ENCODE measurements at places on chromosomes 11 and 22.

GRCh38 chr11:1916132-1916985 is 3.1 kb upstream of the TNNT3 start:
- no peak for DNase-seq

GRCh38 chr22:37310075-37310606 is 27.8 kb downstream of the CYTH4 start:
- DNase-seq, result no peak

- DNase-seq, result no peak
Observed at GRCh38 chr11:128379587-128380580, 207.5 kb downstream of the ETS1 start.

GRCh38 chr11:105673089-105673488 is 63.2 kb downstream of the GRIA4 start:
- peak; percentile 72 for DNase-seq

DNA sequence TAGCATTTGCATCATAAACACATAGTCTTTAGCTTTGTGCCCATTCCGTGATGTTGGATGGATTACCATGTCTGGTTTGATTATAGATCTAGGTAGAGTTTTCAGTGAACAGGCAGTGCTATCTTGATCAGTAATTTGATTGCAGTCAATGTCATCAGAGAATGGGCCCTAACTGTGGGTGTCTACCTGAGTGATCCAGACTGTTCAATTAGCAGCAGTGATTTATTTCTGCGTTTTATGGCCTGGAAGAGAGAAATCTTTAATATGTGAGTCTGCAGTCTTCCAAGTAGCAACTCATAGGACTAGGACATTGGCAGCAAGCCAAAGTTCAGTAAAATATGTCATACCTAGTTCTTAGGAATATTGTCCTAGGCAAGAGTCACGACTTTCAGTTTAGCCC is 80.3 kb downstream of the CASP12 start:
- DNase-seq, result no peak

DNA sequence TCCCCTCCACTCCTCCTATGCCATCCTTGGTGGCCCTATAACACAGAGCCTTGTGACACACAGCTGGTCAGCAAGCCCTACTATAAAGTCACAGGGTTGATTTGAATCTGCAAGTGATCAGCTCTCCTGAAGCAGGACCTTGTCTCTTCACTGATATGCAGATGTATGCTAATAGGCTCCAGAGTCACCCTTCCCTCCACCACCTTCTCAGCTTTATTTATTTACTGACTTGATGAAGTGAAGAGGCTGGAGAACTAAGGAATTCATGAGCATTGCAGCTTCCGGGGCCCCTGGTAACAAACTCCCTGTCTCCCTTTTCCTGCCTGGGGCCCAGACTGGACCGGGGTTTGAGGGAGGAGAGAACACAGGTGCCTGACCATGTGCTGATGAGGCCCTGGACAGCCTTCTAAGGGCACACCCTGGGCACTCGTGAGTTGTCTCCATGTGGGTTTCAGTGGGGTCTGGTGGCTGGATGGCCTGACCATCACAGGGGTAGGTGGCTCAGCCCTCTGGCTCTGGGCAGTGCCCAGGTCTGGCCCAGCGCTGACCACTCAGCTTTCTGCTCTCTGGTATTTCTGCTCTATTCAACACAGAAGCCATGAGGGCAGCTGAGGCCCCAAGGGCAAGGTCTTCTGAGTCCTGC is 307.5 kb downstream of the NTM start:
- DNase-seq, result no peak

- peak; percentile 54 for DNase-seq
Observed at GRCh38 chr11:130146796-130147195, 12.8 kb upstream of the ST14 start.

GRCh38 chr22:46331496-46331895 is 4.0 kb upstream of the TRMU start:
- DNase-seq, result no peak

GRCh38 chr22:29348956-29349355 is 33.5 kb upstream of the RASL10A start:
- no peak for DNase-seq

DNA sequence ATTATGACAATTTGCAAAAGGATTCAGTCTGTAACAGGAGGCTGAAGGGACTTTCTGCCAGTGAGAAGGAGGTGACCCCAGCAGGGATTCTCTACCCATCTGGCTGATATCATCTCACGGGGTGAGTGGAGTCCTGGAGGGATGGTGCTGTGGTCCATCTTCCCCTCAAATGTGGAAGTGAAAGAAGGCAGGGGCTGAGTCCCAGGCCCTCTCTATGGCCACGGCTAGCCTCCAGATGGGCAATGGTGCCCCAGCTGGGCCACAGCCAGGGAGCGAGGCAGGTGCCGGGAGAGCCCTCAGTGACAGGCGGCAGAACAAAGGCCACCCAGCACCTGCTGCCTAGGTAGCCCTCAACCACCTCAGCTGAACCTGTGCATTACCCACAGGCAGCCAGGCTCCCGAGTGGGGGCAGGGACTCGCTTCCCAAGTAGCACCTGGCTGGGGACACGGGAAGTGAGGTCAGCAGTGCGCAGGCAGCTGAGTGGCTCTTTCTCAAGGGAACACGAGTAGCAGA is 6.7 kb downstream of the NECTIN1 start:
- no peak for DNase-seq

DNA sequence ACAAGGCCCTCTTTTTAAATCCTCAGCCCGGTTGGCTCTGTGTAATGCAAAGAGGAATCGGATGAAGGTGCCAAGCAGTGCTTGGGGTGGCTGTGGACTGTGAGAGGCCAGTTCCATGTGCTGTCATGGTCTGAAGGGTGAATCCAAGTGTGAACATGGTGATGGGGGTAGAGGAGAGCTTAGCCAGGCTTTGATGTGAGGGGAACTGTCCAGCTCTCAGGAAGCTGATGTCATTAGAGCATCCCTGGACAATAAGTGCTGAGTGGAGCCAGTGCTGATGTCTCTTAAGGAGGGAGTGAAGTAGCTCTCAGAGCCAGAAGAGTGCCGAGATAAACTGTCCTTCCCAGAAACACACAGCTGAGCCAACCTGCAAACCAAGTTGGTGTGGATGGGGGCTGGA is 53.6 kb downstream of the NAV2 start:
- peak; percentile 69 for DNase-seq

DNA sequence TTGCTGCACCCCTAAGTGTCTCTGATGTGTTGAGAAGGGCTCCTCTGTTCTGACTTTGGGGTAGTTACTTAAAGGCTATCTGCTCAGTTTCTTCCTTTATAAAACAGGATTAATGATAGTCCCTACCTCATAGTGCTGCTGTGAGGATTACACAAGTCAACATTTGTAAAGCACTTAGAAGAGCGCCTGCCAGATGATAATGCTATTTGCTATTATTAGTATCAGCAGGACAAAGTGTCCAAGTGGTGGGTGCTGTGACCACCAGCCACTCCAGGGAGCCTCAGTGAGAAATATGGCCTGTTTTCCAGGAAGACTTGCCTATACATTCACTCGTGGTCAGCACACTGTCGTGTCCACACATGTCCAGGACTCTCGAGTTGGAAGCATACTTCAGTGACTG is 16.2 kb downstream of the POU2F3 start:
- no peak for DNase-seq

- no peak for DNase-seq
Observed at GRCh38 chr11:126573325-126573978, 218.0 kb downstream of the ST3GAL4 start.

DNA sequence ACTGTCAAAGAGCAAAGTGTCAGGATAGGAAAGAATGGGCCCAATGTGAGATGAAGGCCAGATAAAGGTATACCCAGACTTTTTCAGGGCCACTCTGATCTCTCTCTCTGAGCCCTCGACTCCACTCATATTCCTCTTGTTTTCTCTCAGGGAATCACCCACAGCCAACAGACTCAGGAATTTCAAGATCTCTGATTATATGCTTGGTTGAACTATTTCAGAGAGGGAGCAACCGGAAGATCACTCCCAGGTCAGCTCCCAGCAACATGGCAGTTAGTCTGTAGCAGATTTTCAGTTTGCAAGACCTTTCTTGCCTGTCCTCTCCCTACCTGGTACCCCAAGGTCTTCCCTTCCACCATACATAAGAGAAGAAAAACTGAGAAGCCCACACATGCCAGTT is 102.5 kb downstream of the C11orf58 start:
- no peak for DNase-seq

DNA sequence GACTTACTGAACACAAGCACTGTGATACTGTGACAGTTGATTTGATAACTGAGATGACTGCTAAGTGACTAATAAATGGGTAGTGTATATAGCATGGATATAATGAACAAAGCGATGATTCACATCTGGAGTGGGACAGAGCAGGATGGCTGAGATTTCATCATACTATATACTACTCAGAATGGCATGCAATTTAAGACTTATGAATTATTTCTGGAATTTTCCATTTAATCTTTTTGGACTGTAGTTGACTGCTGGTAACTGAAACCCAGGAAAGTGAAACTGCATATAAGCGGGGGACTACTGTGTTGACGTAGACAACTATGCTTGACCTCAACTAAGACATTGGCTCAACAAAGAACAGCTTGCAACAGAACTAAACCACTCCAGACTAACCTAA is 20.0 kb upstream of the NUCB2 start:
- peak; percentile 89 for DNase-seq

- DNase-seq, result no peak
Observed at GRCh38 chr22:32589007-32589406, 114.4 kb downstream of the FBXO7 start.

- no peak for DNase-seq
Observed at GRCh38 chr11:73249853-73250783, 22.0 kb upstream of the P2RY6 start.

GRCh38 chr11:118010738-118011461 is 24.7 kb downstream of the IL10RA start:
- DNase-seq, result peak; percentile 43

- peak; percentile 57 for DNase-seq
Observed at GRCh38 chr11:120391292-120391691, 55.1 kb downstream of the ARHGEF12 start.

GRCh38 chr11:122808478-122808869 is 29.8 kb upstream of the CRTAM start:
- DNase-seq, result peak; percentile 15

- DNase-seq, result no peak
Observed at GRCh38 chr11:66845143-66845875, 2.1 kb downstream of the RCE1 start.

DNA sequence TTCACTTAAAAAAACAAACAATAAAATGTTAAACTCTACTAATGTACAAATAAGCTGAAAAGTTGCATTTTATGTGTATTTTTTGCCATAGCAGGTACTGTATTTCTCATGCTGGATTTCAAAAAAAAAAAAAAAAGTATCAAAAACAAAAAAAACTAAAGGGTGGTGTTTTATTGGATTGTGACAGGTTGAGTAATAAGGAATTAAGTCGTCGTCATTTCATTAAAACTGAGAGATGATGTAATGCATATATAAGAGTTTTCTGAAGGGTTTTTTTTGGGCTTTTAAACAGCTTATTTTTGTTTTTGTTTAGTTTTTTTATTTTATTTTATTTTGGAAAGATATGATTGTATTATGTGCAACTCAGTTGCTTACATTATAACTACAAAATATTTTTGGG is 10.9 kb upstream of the ADSL start:
- DNase-seq, result no peak

GRCh38 chr11:107969219-107969618 is 39.5 kb upstream of the CUL5 start:
- DNase-seq, result no peak

GRCh38 chr22:26708256-26709009 is 51.0 kb downstream of the MIAT start:
- DNase-seq, result no peak

- DNase-seq, result no peak
Observed at GRCh38 chr11:75734491-75735180, 17.0 kb downstream of the MOGAT2 start.

- no peak for DNase-seq
Observed at GRCh38 chr11:34855754-34856095, 60.5 kb downstream of the APIP start.

GRCh38 chr11:66849501-66850234 is 6.4 kb downstream of the RCE1 start:
- DNase-seq, result no peak

- DNase-seq, result no peak
Observed at GRCh38 chr11:30393012-30393411, 70.1 kb downstream of the ARL14EP start.

DNA sequence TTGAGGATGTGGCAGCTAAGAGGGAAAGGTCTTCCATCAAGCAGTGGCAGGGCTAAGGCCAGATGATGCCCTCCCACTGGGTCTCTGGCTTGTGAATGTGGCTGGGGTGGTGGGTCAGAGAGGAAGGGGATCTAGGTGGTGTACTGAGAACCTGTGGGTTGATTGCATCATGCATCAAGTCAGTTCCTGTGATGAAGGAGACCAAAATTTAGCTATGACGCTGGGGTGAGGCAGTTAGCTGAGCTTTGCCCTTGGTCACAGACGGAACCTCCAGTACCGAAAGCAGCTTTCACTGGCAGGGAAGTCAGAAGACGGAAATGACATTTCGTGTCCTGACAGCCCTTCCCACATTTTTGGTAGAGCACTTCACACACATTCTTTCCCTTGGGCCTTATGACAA is 20.7 kb downstream of the ATG16L2 start:
- DNase-seq, result no peak

DNA sequence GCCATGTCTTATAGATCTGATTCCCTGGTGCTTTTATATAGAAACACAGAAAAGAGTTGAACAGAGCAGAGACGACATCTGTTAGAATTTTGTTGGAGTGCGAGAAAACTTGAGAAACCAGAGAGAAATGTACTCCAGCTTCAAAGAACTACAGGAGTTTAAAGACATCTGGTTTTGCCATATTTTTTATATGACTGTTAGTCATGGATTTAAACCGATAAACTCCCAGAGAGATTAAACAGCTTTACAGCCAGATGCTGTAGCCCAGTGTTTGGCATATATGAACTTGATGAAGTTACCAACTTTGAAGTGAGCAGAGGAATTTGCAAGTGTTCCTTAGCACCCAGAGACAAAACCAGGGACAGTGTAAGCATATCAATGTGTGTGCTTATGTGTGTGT is 1083.1 kb downstream of the LRRC4C start:
- DNase-seq, result peak; percentile 86

GRCh38 chr11:44226945-44227344 is 83.0 kb downstream of the ALX4 start:
- no peak for DNase-seq

DNA sequence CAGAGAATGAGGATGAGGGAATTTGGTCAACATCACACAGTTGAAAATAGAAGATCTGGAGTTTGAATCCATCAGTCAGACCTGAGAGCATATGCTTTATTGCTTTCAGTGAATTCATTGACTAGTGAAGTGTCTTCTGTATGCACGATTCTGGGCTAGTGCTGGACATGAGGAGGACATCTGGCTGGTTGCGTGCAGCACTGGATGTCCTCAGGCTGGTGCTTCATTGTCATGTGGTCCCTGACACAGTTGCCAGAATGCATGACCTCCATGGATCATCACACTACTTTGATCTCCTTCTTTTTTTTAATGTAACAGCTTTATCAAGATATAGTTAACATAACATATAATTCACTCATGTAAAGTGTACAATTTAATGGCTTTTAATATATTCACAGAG is 44.5 kb upstream of the MMP7 start:
- no peak for DNase-seq

- DNase-seq, result peak; percentile 81
Observed at GRCh38 chr11:58905011-58905720, 34.1 kb upstream of the GLYATL1 start.
